T1000 (cell line): ENCODE measurements at places on chromosomes 2 and 18.

DNA sequence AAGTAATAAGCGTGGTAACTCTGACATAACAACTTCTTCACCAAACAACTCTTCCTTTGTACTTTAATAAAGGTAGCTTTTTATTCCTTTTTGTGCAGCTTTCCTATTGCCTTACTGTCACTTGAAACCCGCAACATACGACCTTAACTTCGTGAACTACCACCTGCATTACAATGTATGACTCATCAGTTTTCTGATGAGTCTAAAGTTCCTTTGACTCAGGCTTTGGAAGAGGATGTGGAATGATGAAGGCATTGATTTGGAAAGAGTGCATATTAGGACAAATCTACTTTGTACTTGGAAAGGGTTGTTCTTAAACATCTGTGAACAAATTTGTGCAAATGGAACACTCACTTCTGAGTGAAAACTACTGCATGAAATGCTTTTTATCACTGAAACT, 1012.1 kb downstream of the TMEM182 start:
- DNase-seq, result no peak

GRCh38 chr2:101787097-101787496, 89.6 kb downstream of the MAP4K4 start:
- no peak for DNase-seq

- no peak for DNase-seq
Observed at GRCh38 chr2:20150806-20151571, 73.9 kb downstream of the SDC1 start.

GRCh38 chr18:64982414-64983055, 768.3 kb upstream of the CDH7 start:
- no peak for DNase-seq

- no peak for DNase-seq
Observed at GRCh38 chr18:35603008-35603407, 21.5 kb downstream of the GALNT1 start.

- no peak for DNase-seq
Observed at GRCh38 chr2:174997110-174997509, 8.1 kb downstream of the CHN1 start.
